Naive B cell (primary cell): ENCODE measurements at places on chromosomes 3 and 15.
A peak's percentile ranks its signal among the peaks of the same experiment; 100 is the strongest.

- no peak for DNase-seq
- H3K36me3 ChIP-seq, result no peaks in the 10 kb centered on the region
- no peak overlapping the region for H3K4me3 ChIP-seq
Measured at GRCh38 chr3:177751770-177752169, 554.5 kb upstream of the TBL1XR1 start.

GRCh38 chr15:51878446-51879386, 49.3 kb downstream of the TMOD3 start:
- H3K27me3 ChIP-seq, result no peaks in the 10 kb centered on the region
- no peak overlapping the region for H3K27ac ChIP-seq
- H3K36me3 ChIP-seq, result peaks cover 14% of the 10 kb centered on the region
- peaks cover 9% of the 10 kb centered on the region for H3K4me1 ChIP-seq

DNA sequence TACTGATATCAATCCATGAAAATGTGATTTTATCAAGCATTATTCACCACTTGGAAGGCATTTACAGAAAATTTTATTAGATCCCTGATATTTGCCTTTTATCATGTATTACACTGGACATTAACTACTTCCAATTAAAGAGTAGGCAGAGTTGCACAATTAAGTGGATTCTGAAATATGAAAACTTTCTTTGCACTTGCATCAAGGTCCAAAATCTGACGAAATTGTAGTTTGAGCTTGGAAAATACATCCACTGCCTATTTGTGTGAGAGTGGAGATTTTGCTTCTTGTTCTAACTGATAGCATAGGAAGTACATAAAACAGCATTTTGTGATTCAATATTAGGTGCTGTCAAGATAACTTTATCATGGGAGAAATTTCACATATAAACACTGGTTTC, 49.6 kb upstream of the SLC12A8 start:
- H3K4me3 ChIP-seq, result no peak overlapping the region
- peak overlapping the region; percentile 44 for H3K27ac ChIP-seq
- H3K27me3 ChIP-seq, result no peaks in the 10 kb centered on the region
- H3K4me1 ChIP-seq, result peaks cover 7% of the 10 kb centered on the region

GRCh38 chr3:71228156-71228866, 355.2 kb downstream of the FOXP1 start:
- peaks cover under 1% of the 10 kb centered on the region for H3K36me3 ChIP-seq
- peaks cover 78% of the 10 kb centered on the region for H3K4me1 ChIP-seq
- H3K27ac ChIP-seq, result peak overlapping the region; percentile 77
- H3K27me3 ChIP-seq, result no peaks in the 10 kb centered on the region

GRCh38 chr15:36579792-36580431, 486 bp downstream of the CDIN1 start:
- peaks cover 15% of the 10 kb centered on the region for H3K4me1 ChIP-seq
- H3K27me3 ChIP-seq, result peaks cover 8% of the 10 kb centered on the region
- H3K36me3 ChIP-seq, result no peaks in the 10 kb centered on the region
- no peak for DNase-seq
- H3K4me3 ChIP-seq, result peak overlapping the region; percentile 95

DNA sequence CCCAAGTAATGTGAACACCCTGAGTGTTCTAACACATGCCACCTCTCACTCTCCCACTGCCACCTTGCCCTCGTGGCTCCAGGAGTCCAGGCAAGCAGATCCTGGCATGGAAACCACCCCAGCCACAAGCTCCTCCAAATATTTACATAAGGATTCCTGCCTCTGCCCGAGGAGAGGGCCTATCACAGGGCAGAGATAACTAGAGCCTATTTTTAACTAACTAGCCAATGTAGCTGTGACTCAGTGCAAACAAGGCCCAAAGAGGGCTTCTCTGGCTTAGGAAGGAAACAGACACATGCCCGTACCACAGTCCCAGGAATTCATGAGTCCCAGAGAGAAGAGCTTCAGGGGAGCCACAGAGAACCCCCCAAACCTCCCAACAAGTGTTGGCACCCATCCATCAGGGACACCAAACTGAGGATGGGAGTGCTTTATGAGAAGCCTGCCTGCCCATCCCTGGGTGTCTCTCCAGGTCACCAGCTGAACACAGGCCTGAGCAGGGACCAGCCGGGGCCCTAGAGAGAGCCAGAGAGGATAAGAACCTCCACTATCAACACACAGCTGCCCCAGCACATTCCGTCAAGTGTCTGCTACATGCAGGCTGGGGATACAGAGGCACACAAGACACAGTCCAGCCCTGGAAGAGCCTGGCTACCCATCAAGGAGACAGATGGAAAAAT, 9.2 kb downstream of the FYCO1 start:
- H3K4me1 ChIP-seq, result peaks cover 37% of the 10 kb centered on the region
- DNase-seq, result no peak
- no peaks in the 10 kb centered on the region for H3K27me3 ChIP-seq
- H3K27ac ChIP-seq, result peak overlapping the region; percentile 39

DNA sequence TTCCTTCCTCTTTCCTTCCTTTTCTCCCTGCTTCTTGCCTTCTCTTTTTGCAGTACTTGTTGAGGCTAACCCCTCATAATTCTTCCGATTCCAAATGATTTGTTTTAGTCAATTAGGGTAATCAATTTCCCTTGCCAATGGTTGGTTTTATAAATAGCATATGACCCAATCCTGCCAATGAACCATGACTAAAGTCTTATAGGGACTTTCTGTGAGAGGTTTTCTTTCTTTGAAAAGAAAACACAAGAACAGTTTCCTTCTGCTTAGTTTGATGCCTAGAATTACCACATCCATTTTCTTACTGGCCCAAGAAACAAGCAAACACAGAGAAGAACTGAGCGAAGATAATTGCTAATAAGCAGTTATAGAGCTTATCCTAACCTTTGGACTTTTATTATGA, 292.5 kb upstream of the SATB1 start:
- DNase-seq, result peak; percentile 50
- no peaks in the 10 kb centered on the region for H3K36me3 ChIP-seq
- H3K27ac ChIP-seq, result peak overlapping the region; percentile 17
- H3K4me3 ChIP-seq, result no peak overlapping the region

- no peak overlapping the region for H3K27ac ChIP-seq
- peaks cover 7% of the 10 kb centered on the region for H3K4me1 ChIP-seq
- H3K36me3 ChIP-seq, result no peaks in the 10 kb centered on the region
- no peak for DNase-seq
- H3K27me3 ChIP-seq, result no peaks in the 10 kb centered on the region
Measured at GRCh38 chr3:69236812-69237707, 114.7 kb upstream of the LMOD3 start.

DNA sequence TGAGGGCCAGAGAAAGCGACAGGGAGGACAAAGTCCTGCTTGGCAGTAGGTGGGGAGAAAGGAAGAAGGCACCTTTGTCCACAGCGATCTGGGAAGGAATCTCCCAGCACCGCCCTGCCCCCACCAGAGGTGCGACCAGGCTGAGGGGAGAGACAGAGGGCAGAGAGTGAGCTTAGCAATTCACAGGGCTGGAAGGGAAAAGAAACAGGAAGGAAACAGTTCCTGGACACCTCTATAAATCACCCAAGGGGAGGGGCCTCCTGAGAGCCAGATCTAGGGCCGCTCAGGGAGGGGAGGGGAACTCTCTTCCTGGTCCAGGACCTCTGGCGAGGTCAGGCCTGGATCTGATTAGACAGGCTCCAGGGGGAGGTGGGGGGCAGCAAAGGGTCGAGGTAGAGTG, 35.4 kb downstream of the RNU5B-1 start:
- DNase-seq, result no peak
- no peak overlapping the region for H3K27ac ChIP-seq
- peaks cover 6% of the 10 kb centered on the region for H3K4me1 ChIP-seq
- no peak overlapping the region for H3K4me3 ChIP-seq
- H3K27me3 ChIP-seq, result peaks cover 61% of the 10 kb centered on the region
- no peaks in the 10 kb centered on the region for H3K36me3 ChIP-seq

DNA sequence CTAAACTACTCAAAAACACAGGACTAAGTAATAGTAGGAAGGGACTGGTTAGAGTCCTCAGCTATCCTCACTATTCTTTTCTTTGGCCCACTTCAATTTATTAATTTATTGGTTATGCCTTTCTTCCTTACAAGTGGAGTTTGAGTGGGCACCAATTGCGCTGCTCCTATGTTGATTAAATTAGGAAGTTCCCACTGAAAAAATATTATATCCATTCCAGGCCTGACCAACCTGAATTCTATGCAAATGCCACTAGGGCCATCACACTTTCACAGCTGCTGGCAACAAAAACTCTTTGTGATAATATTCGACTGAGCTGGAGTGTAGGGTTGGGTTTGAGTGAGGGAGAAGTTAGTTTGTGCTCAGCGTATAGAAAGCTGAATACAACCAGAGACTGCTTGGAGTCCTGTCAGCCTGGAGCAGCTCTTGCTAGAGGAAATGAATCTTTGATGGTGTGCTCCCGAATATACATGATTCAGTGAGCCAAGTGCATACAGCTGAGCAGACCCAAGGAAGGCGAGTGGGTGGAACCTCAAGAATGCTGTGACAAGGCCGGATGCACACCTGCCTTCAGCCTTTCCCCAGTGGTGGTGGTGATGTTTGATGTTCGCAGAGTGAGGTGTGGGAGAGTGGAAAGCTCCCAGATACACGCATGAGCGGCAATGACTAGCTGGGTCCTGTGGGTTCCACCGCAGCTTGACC, 1.5 kb downstream of the ARHGEF3 start:
- peaks cover 23% of the 10 kb centered on the region for H3K4me1 ChIP-seq
- H3K4me3 ChIP-seq, result peak overlapping the region; percentile 84
- DNase-seq, result peak; percentile 37
- no peaks in the 10 kb centered on the region for H3K36me3 ChIP-seq
- no peaks in the 10 kb centered on the region for H3K27me3 ChIP-seq

DNA sequence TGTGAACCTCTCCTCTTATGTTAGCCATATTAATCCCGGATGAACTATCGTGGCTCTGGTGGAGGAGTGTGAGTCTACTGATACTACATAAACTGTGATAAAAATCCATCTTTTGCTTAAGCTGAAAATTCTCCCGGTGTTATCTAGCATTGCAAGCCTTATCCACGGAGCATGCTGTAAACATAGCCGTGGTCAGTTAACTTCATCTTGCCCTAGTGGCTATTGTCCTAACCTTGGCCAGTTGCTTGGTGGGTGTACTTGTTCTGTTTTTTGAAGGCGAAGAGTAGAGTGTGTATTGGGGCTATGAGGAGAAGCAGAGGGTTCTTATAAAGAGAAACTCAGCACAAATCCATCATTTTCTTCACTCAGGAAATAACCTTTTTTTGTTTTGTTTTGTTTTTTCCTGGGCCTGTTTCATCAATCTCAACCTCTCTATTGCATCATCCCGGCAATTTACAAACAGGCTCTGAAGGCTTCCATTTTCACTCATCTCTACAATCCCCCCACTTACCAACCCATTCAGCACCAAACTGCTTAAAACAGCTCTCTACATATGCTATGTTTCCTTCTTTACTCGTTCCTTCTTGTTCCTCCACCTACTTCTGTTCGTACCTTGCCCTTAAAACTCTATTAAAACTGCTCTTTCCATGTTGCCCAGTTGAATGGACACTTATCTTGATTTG, 135.5 kb upstream of the PTX3 start:
- no peaks in the 10 kb centered on the region for H3K27me3 ChIP-seq
- no peaks in the 10 kb centered on the region for H3K36me3 ChIP-seq
- H3K4me3 ChIP-seq, result no peak overlapping the region

- H3K4me1 ChIP-seq, result no peaks in the 10 kb centered on the region
- no peak overlapping the region for H3K27ac ChIP-seq
- no peak overlapping the region for H3K4me3 ChIP-seq
- no peak for DNase-seq
- peaks cover 92% of the 10 kb centered on the region for H3K27me3 ChIP-seq
Measured at GRCh38 chr15:96409215-96410138, 79.0 kb downstream of the NR2F2 start.

DNA sequence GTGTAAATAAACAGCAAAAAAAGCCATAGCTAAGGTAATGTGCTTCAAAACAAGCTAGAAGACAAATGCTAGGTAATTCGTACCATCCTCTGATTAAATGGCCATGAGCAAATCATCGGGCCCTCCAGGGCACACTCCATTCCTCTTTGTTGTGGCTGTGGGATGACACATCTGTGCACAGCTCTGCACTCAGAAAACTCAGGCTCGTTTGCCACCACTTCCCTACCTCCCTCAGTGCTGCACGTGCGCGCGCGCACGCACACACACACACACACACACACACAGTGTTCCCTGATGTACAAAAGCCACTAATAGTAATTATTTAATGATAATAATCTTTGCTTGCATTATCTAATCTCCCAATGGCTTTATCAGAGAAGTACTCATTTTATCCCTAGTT, 336.6 kb downstream of the FEZF2 start:
- H3K27ac ChIP-seq, result no peak overlapping the region
- no peaks in the 10 kb centered on the region for H3K27me3 ChIP-seq
- H3K4me1 ChIP-seq, result no peaks in the 10 kb centered on the region
- DNase-seq, result no peak
- no peak overlapping the region for H3K4me3 ChIP-seq

- peaks cover 67% of the 10 kb centered on the region for H3K4me1 ChIP-seq
- no peak for DNase-seq
- H3K27me3 ChIP-seq, result no peaks in the 10 kb centered on the region
- peaks cover 14% of the 10 kb centered on the region for H3K36me3 ChIP-seq
- peak overlapping the region; percentile 75 for H3K27ac ChIP-seq
Measured at GRCh38 chr3:112382543-112383160, 49.7 kb downstream of the CD200 start.

- peaks cover 5% of the 10 kb centered on the region for H3K36me3 ChIP-seq
- no peak overlapping the region for H3K4me3 ChIP-seq
- DNase-seq, result no peak
- peaks cover 6% of the 10 kb centered on the region for H3K27me3 ChIP-seq
- no peaks in the 10 kb centered on the region for H3K4me1 ChIP-seq
Measured at GRCh38 chr3:30305021-30305420, 301.4 kb upstream of the TGFBR2 start.

DNA sequence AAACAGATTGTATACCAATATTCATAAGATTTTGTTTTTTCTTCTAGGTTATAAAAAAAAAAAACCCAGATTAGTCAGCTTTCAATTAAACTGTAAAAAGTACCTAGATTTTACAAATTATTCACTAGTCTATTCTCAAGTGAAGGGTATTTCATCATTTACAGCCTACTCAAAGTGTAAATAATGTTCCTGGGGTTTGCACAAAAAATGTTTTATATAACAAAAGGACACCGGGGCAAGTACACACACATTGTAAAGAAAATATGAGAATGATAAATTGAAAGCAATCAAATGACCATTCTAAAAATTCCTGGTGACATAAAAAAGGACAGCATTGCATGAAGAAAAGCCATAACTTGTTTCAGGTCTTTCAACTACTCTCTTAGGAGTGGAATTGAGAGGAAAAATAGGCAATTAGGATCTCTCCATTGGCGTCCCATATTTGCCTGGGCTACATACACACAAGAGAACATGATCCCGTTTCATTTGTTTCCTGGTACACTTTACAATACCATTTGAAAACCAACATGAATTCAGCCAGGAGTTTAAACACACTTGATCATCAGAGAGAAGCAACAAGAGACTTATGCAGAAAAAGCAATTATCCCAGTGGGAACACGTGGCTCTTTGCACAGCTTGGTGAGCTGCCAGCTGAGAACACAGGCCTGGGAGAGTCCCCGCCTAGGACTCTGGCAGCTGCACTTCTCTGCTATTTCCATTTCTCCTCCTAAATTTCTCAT, 1039.2 kb downstream of the ROBO1 start:
- H3K4me1 ChIP-seq, result no peaks in the 10 kb centered on the region
- no peak for DNase-seq
- no peak overlapping the region for H3K27ac ChIP-seq
- H3K27me3 ChIP-seq, result no peaks in the 10 kb centered on the region
